ENCODE measurements at places on chromosomes 13 and 19. TPM values are rescaled to one million over a fixed set of nuclear protein-coding genes. Genes with fewer than 3 reads are reported as not detected.

Gene LILRB2
- not detected for total RNA-seq

Gene PEAK3
- not detected for total RNA-seq

Gene CGB7
- total RNA-seq: not detected

Gene KLK15
- total RNA-seq: not detected

Gene ZIC2
- not detected for total RNA-seq

Gene UBE2L5
- total RNA-seq: not detected

Gene ZNF471
- total RNA-seq: 10.0 TPM

Gene CCDC8
- 62.5 TPM for total RNA-seq

Gene ZNF665
- 1.7 TPM for total RNA-seq

Gene KRTDAP
- not detected for total RNA-seq

Gene C19orf53
- 292 TPM for total RNA-seq

Gene ZNF625
- total RNA-seq: 4.2 TPM

Gene TMEM161A
- total RNA-seq: 31.2 TPM

Gene PRR20B
- total RNA-seq: not detected

Gene METTL21C
- not detected for total RNA-seq

Gene ZNF763
- 1.1 TPM for total RNA-seq

Gene FAM216B
- total RNA-seq: not detected

Gene SLC15A1
- not detected for total RNA-seq

Gene ZNF845
- total RNA-seq: 2.7 TPM

Gene MLLT1
- 26.7 TPM for total RNA-seq

Gene CACNG7
- 9.0 TPM for total RNA-seq
